Large intestine (tissue), 12 donors: ENCODE measurements at places on chromosomes 4 and X. TPM values are rescaled to one million over a fixed set of nuclear protein-coding genes. Genes with fewer than 3 reads are reported as not detected.

FRAS1 gene
- 12.9 TPM for polyA plus RNA-seq

AFF2 gene
- polyA plus RNA-seq = 1.6 TPM

LINC00632 gene
- polyA plus RNA-seq = 4.5 TPM

SPANXD gene
- not detected for polyA plus RNA-seq

MTTP gene
- 459 TPM for polyA plus RNA-seq

SUPT20HL1 gene
- polyA plus RNA-seq = 0.10 TPM

EDA gene
- 25.1 TPM for polyA plus RNA-seq

PABPC1L2B gene
- 0.04 TPM for polyA plus RNA-seq

ODAPH gene
- polyA plus RNA-seq = not detected

RS1 gene
- 0.03 TPM for polyA plus RNA-seq

PPP1R3F gene
- polyA plus RNA-seq = 3.3 TPM

CLGN gene
- 1.9 TPM for polyA plus RNA-seq

TLR10 gene
- 2.2 TPM for polyA plus RNA-seq

CCSER1 gene
- polyA plus RNA-seq = 9.5 TPM

TCEAL3 gene
- 14.2 TPM for polyA plus RNA-seq

ATP7A gene
- polyA plus RNA-seq = 10.0 TPM

TCEAL7 gene
- 27.3 TPM for polyA plus RNA-seq

PRR32 gene
- 0.18 TPM for polyA plus RNA-seq
